Stimulated activated CD4-positive, alpha-beta T cell treated with anti-CD3 and anti-CD28 coated beads, Interleukin-1b, Interleukin-23, amount 100 ng/mL, for 48 hours (primary cell): ENCODE measurements at places on chromosomes 13 and 19.

DNA sequence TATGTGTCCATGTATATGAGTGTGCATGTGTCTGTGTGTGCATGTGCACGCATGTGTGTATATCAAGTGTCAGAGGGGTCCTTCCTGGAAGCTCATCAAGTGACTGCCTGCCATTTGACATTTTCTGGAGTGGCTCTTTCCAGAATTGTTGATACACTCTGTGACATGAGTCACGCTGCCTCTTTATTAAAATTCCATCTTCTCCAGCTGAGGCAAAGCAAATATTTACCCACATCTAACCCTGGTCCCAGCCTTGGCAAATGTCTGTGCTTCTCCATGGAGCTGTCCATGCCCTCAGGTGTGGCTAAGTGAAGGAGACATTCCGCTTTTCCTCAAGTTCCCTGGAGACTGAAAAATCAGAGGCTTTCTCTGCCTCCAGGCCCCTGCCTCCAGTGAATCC, 88.2 kb upstream of the MBNL2 start:
- DNase-seq, result no peak

- peak; percentile 77 for DNase-seq
These were observed 3.3 kb upstream of the PEX11G start for GRCh38 chr19:7492142-7492541.

GRCh38 chr13:28964052-28964451, 143.9 kb downstream of the MTUS2 start:
- DNase-seq, result no peak

DNA sequence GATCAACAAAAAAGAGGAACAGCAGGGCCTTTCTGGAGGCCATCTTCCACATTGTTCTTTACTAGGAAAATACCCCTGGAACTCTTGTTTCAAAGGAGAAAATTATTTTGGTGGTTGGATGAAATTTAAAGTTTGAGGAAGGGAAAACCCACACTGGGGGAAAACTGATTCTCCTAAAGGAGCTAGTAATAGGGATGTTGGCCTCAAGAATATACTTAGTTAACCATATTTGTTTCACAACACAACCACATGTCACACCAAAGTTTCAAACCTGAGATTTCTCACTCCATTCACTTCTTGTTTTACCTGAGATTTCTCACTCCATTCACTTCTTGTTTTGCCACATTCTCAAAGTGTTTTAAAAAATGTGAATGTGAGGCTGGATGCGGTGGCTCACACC, 2.8 kb upstream of the EPSTI1 start:
- no peak for DNase-seq

- DNase-seq, result no peak
These were observed 30.0 kb downstream of the FLT1 start for GRCh38 chr13:28464861-28465460.

- no peak for DNase-seq
These were observed 5.9 kb upstream of the DIRAS1 start for GRCh38 chr19:2726904-2727639.
